ENCODE measurements at places on chromosomes 1 and 21.

GRCh38 chr1:228812961-228813360 lies 77.7 kb downstream of the RHOU start:
- DNase-seq, result no peak

DNA sequence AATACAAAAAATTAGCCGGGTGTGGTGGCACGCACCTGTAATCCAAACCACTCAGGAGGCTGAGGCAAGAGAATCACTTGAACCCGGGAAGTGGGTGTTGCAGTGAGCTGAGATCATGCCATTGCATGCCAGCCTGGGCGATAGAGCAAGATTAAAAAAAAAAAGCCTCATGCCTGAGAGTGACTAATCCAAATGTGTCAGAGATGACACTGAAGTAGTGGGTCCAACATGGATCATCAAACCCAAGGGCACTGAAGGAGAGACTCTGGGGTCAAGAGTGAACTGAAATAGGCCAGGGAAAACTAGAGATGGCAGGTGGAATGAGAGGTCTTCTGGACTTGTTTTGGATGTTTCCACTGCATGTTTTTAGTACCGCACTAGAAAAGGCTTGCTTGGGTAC lies 10.2 kb upstream of the CACHD1 start:
- no peak for DNase-seq

GRCh38 chr1:40652979-40653378 lies 12.5 kb downstream of the RIMS3 start:
- DNase-seq, result no peak

- DNase-seq, result no peak
These were observed 12.6 kb upstream of the EDN2 start for GRCh38 chr1:41497056-41497440.

- no peak for DNase-seq
These were observed 23.1 kb downstream of the USP24 start for GRCh38 chr1:55192093-55192492.

- no peak for DNase-seq
These were observed 155.2 kb downstream of the DISP1 start for GRCh38 chr1:222970040-222970439.

- DNase-seq, result no peak
These were observed 154.6 kb upstream of the LRRC7 start for GRCh38 chr1:69413129-69413528.

DNA sequence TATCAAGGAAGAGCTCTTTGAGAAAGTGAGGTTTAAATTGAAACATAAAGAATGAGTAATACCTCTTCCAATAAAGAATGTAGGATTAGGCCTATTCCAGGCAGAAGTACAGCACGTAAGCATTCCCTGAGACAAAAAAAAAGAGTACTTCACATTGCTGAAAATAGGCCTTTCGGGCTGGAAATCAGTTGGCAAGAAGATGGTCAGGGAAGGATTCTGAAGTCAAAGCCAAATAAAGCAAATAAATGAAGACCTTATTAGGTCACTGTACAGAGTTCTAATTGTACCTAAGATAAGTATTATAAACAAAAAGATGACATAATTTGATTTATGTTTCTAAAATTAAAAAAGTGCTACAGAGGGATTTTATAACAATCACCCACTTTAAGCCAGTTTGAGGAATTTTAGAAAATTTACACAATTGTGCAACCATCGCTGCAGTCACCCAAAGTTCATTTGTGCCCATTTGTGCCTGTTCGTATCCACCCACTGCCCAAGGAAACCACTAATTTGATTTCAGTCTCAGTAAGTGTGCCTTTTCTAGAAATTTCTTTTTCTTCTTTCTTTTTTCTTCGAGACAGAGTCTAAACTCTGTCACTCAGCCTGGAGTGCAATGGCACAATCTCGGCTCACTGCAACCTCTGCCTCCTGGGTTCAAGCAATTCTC lies 58.6 kb downstream of the FMO4 start:
- DNase-seq, result no peak

- no peak for DNase-seq
These were observed 16.4 kb upstream of the C1orf105 start for GRCh38 chr1:172404121-172404520.

DNA sequence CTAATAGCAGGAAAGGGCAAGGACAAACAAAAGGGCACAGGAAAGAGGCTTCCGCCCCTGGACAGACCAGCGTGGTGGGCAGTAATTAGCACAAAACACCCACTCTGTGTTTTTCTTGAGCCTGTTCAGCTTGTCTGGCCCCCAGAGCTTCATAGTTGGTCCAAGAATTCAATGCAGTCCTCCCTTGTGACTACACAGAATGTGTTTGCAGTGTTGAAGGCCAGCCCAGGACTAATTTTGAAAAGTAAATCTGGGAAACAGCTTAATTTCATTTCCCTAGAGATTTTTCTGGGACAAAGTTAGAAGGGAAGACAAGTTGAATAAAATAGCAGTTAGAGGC lies 49.2 kb upstream of the LMO4 start:
- DNase-seq, result no peak

- no peak for DNase-seq
These were observed 2.9 kb downstream of the KCNJ10 start for GRCh38 chr1:160066829-160067745.

DNA sequence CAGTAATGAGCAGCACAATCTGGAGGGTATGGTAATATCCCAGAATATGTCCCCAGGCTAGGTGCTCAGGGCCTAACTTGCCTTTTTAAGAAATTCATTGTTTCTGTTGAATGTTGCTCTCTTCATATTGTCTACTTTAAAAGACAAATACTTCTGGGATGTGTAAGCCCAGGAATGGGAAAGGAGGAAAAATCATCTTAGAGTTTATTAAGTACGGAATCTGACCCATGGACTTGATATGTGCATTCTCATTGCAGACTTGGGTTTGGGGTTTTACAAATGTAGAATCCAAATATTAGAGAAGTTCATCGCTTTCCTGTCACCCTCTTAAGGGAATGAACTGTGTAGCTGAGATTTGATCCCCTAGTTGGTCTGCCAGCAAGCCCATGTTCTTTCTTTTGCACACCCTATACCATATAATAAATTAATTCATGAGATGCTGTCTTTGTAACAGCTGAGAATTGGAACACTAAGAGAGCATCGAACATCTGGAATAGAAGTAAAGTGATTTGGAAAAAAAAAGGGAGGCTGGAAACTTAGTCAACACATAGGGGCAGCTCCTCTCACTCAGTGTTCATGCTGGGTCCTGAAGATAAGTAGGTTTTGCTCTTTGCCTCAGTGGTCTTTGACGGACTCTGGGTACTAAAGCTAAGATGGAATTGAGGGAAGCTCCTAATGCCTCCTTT lies 235.8 kb upstream of the C1orf105 start:
- no peak for DNase-seq

- no peak for DNase-seq
These were observed 234.3 kb upstream of the ADAMTS5 start for GRCh38 chr21:27201197-27201596.

- DNase-seq, result no peak
These were observed 26.0 kb upstream of the ESRRG start for GRCh38 chr1:216749232-216749631.

- DNase-seq, result no peak
These were observed 282.2 kb downstream of the ZNF648 start for GRCh38 chr1:181779343-181779742.

DNA sequence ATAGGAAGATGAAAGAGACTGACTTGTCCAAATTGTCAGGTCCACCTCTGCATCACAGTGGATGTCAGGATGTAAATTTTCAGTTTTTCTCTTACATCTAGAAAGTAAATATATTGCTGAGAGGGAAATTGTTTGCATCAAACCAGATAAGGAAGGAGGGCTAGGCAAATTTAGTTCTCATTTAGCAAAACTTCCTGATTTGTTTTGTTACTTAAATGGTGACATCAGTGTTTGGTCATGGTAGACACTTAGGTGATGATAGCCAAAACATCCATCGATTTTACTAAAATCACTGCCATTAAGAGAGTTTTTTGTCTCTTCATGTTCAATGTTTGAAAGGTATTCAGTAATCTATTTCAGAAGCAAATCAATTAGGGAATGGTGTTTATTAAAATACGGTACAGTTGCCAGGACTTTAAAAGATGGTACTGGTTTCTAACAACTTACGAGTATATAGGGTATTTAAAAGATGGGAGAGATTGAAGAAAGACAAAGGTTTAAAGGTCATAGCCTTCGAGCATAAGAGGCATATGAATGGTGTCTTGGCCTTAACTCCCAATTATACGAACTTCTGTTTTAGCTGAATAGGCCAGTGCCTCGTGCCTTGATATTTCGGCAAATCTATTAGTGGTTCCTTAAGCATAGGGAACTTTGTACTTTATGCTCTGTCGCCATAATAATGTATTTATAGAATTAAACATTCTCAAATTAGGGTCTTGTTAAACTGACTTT lies 3.0 kb downstream of the IER5 start:
- no peak for DNase-seq

GRCh38 chr1:3312898-3313575 lies 141.4 kb upstream of the ARHGEF16 start:
- no peak for DNase-seq

DNA sequence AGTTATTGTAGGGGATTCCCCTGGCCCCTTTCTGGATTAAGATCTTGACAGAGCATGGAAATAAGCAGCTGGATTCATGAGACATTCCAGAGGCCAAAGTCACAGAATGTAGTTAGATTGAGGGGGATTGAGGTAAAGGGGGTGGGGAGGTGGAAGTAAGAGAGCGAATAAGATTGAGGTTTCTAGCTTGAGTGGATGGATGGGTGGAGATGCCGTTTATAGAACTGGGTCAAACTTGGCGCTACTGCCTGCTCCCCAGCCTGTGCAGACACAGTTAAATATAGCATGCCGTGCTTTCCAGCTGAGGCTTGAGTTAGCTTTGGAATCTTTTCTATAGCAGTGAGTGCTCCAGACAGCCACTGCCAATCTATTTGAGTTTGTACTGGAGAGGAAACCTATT lies 85.7 kb downstream of the DYRK1A start:
- DNase-seq, result no peak

DNA sequence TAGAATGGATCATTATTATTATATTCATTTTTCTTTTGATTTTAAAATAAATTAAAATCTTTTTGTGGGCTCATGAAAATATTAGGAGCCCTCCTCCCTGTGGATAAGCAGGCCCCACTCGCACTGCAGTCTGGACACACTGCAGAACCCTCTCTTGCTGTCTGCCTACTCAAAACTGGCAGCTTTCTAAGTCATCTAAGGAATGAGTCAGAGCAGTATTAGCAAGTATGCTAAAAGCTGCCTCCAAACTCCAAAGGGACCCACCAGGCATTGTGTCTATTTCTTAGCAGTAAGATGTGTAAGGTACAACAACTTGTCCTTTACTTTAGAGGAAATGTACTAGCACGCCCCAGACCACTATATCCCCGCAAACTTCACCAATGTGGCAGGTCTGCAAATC lies 108.8 kb downstream of the SYF2 start:
- no peak for DNase-seq

DNA sequence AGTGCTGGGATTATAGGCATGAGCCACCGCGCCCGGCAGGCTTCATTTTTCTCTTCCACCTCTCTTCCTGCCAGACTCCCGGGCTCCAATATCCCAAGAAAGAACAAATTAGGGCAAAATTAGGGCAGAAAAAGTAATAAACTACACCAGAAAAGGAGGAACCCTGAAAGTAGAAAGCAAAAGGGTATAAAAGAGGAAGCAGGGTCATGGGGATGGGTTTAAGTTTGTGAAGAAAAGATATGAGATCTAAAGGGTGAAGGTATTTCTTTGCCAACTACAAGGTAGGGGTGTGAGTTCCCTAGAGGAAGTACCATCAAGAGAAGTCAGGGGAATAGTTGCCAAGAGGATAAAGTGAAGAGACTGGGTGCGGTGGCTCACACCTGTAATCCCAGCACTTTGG lies 9.9 kb downstream of the PTPN22 start:
- DNase-seq, result no peak

DNA sequence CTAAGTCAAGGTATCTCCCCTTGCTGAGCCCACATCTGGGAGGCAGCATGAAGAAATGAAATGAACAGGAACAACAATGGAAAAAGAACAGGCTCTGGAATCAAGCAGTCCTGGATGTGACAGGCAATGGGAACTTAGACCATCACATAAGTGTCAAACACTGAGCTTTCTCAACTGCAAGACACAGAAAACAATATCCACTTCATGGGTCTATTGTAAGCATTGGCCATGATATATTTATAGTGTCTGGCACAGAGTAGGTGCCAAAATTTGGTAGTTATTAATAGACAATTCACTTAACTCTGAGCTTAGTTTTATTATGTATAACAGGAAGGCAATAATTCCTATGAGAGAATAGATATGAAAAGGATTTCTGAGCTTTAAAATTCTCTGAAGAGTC lies 64.1 kb upstream of the ATP1B1 start:
- no peak for DNase-seq

DNA sequence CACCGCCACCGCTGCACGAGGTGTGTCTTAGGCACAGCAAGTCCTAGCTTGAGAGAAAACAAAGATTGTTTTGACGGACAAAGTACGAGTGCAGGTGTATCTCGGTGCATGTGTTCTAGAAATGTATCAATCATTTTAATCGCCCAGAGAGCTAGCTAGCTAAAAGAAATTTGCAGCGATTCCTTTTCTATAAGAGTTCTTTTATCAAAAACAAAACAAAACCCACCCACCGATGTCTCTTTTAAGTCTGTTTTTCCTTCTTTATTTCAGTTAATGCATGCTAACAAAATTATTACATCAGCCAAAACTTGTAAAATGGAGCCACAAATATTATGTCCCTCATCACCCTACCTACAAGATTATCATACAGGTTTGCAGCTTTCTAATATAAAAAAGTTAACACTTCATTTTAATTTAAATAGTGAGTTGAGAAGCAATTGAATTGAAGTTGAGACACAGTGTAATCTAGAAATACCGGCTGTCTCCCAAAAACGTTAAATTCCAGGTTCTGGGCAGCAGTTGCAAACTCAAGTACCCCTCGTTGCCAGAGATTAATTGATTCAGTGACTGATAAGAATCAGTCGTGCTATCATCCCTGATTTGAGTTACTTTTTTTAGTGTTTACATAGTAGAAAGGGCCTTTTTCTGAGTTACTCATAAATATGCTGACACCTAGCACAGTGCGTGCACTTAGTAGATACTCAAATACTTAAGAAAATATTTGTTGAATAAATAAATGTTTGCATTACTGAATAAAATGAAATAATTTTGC lies 1.5 kb upstream of the SYDE2 start:
- no peak for DNase-seq

GRCh38 chr1:44801491-44802305 lies 1.5 kb downstream of the PLK3 start:
- DNase-seq, result no peak

GRCh38 chr1:228417483-228418203 lies 982 bp upstream of the TRIM17 start:
- DNase-seq, result no peak

DNA sequence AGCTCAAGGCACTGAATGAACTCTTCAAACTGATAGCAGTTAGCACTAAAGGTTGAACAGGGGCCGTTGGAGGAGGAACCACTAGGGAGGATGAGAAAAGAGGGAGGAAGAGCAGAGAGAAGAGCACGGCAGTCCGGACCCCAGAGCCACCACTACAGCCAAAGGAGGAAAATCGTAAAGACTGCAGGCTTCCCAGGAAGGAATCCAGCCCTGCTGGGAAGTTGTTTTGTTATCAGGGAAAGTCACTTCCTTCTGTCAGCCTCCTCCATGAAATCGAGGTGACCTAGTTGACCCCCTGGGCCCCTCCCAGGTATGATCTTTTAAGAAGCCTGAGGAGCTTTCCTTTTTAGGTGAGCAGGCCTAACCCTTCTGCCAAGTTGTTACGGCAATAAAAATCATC lies 88.2 kb downstream of the PBX1 start:
- DNase-seq, result no peak
